Thoracic aorta (tissue), 2 donors: ENCODE measurements at places on chromosomes 11 and 22. TPM values are rescaled to one million over a fixed set of nuclear protein-coding genes. Genes with fewer than 3 reads are reported as not detected.

GRCh38 chr11:21105196-21105917, 436.0 kb downstream of the NELL1 start:
- DNase-seq, result no peak

SLC39A13 gene
- 163 TPM for total RNA-seq

CEP126 gene
- total RNA-seq, result 11.3 TPM

GRCh38 chr11:38766796-38767195, 2168.8 kb upstream of the RAG2 start:
- DNase-seq, result no peak

DNA sequence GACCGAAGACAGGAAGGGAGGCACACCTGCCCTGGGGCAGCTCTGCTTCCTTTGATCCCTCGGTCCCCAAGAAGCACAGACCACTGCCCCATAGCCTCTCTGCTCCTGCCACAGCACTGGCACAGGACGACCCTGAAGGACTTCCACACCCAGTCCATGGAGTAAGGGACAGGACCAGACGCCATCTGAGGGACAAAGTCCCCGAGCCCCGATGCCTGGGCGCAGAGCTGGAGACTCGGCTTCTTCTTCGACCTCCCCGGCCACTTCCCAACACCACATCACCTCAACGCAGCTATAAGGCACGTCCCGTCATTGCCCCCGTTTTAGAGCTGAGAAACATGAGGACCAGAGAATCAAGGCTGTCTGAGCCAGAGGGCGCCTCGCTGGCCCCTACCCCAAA, 310.5 kb downstream of the BRD1 start:
- no peak for DNase-seq

- no peak for DNase-seq
These were observed 148.1 kb downstream of the FBXO7 start for GRCh38 chr22:32622744-32623110.

- DNase-seq, result no peak
These were observed 106.5 kb downstream of the NAV2 start for GRCh38 chr11:19819148-19819547.

- no peak for DNase-seq
These were observed 101.4 kb upstream of the OR9G4 start for GRCh38 chr11:56849852-56850251.

- no peak for DNase-seq
These were observed 1.2 kb downstream of the DCHS1 start for GRCh38 chr11:6654281-6655019.

CABP4 gene
- total RNA-seq, result 5.7 TPM

INPP5J gene
- total RNA-seq, result 4.1 TPM

PHETA2 gene
- 22.1 TPM for total RNA-seq

DNA sequence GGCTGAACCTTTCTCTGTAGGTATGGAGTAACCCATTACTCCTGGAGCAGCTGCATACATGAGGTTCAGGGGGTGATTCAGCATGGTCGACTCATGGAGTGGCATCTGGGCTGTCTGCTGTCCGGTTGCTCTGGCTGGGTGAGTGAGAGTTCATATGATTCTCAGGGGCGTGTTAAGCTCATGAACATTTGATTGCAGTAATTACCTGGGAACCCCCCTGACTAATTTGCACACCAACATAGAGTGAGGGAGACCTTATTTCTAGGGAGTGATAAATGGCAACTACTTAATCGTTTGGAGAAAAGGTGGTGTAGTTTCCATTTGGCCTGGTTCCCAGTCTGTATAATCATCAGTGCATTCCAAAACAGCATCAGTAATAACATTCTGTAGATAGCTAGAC, 661.9 kb downstream of the ETS1 start:
- DNase-seq, result no peak

DNA sequence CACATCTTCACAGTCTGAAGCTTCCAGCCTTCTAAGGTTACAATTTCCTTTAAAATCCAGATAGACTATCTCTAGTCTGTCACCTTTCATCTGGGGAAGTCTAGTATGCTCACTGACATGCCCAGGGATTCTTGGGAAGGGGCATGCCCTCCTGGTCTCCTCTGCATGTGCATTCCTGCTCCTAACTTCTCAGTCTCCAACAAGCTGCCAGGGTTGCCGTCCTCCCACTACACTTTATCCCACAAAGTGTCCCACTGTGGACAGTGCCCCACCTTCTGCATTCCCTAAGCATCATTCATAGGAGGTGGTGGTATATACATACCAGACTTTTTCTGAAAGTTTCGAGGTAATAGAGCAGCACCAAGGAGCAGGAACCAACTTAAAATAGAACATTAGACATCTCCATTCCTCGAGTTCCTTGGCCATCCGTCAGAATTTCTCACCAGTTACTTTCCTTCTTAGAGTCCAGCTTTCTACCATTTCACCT, 28.7 kb downstream of the EIF3F start:
- no peak for DNase-seq

DNA sequence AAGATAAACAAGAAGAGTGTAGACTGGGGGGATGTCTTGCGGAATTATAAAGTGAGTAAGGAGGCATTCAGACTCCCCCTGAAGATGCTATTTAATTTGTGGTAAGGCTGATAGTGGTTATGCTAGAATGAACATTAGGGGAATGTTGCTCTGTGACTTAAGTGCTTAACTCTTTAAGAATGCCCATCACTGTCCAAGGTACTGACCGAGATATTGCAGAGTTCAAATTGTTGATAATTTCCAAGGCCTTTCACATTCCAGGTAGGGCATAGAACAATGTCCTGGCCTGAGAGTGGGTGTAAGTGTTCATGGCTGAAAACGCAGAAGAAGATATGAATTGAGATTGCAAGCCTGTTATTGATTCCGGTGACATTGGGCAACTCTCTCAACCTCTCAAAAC, 90.3 kb upstream of the SEZ6L start:
- no peak for DNase-seq

PRODH gene
- 16.0 TPM for total RNA-seq

DNA sequence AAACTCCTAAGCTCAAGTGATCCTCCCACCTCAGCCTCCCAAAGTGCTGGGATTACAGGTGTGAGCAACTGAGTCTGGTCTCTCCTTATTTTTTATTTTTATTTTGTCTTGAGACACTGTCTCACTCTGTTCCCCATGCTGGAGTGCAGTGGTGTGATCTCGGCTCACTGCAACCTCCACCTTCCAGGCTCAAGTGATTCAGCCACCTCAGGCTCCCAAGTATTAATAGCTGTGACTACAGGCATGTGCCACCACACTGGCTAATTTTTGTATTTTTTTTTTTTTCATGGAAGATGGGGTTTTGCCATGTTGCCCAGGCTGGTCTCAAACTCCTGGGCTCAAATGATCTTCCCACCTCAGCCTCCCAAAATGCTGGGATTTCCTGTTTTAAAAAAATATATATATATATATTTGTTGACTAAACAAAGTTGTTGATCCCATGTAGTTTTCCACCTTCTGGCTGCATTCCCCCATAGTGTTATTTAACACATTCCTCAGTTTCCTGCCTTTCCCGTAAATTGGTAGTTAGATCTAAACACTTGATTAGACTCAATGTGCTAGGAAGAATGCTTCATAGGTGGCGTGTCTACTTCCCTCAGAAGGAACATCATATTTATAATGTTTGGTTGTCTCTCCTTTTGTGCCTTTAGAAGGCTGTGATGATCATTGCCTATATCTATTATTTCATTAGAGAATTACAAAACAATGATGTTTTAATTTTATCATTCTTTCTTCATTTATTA, 38.8 kb downstream of the LRRC32 start:
- DNase-seq, result no peak

MCAM gene
- total RNA-seq, result 6,698 TPM

GRCh38 chr11:85955531-85955930, 100.3 kb downstream of the CCDC83 start:
- DNase-seq, result no peak

- DNase-seq, result no peak
These were observed 45.3 kb upstream of the CD82 start for GRCh38 chr11:44519989-44520737.

KRTAP5-2 gene
- not detected for total RNA-seq

DNA sequence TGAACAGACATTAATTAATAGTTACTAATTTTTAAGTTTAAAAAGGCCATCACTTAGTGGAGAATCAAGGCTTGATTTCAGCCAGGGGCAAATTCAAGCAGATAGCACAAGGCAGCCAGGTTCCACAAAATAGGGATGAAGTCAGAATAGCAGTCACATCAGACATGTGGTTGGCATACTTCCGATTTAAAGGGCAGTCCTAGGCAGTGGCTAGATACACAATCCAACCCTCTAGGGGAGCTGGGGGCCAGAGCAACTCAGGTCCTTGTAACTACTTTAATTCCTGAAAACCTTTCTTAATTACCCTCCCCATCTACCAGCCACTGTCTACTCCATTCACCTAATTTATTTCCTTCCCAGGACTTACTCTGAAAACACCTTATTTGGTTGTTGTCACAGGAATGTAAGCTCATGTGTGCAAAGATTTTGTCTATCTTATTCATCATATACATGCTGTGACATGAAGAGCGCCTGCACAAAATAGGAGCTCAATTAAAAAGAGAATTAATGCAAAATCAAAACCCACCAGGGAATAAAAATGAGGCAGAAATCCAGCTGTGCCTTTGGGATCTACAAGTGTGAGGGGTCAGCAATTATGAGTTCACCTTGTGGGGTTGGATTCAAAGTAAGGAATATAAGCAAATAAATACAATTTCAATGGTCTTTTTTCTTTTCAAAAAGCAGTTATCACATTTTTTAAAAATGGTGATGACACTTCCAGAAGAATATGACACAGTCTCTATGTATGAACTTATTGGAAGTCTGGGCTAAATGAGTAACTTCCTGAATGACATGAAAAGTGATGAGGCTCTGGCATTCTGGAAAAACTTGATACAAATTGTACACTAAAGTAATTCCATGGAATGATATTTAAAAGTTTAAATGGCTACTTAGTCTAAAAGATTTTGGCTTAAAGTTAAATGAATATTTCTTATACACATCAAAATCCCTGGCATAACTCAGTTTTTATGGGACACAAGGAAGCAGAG, 53.8 kb downstream of the COPB1 start:
- no peak for DNase-seq

GRCh38 chr11:39569789-39570188, 1889.7 kb downstream of the LRRC4C start:
- no peak for DNase-seq

- DNase-seq, result no peak
These were observed 9.0 kb upstream of the MARK2 start for GRCh38 chr11:63829823-63830489.

DNA sequence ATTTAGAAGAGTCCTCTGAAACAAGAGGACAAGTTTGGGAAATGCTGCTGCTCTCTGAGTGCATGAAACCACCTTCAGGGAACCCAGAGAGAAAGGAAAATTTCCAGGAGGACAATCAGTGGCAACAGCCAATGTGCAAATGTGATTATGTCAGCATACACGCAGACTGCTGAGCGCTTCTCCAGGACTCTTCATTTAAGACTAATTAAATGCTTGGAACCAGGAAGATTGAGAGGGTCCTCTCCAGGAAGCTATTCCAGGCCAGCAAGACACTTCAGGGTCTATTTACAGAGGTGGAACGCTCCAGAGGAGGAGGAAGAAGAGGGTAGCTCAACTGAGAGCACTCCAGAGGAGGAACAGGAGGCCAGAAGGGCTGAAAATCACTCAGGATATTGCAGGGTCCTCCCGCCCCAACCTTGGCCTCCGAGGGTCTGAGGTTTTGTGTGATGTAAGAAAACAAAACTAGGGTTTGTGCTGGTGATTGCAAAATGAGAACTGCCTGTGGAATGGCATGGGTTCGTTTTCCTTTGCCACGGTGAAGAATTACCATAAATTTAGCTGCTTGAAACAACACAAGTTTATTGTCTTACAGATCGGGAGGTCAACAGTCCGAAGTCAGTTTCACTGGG, 14.1 kb upstream of the HTR3A start:
- DNase-seq, result no peak

XKR3 gene
- total RNA-seq, result not detected

SLC5A12 gene
- total RNA-seq, result 0.68 TPM

DNA sequence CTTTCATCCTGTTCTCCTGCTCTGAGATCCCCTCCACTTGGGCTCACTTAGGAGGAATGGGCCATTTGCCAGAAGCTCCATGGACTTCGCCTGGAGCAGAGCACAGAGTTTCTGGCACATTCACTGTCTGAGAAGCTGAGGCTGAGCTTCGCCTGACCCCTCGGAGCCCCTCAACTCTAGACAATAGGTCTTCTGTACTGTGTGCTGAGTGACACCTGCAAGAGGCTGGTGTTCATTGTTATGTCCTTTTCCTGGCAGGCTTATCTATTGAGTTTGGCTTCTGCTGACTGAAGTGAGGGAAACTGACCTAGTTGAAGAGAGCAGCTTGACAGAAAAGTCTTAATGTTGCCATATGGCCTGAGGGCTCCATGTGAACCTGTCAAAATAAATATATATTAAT, 124.3 kb downstream of the EHF start:
- DNase-seq, result no peak

- no peak for DNase-seq
These were observed 90.6 kb downstream of the ARHGAP42 start for GRCh38 chr11:100777736-100778135.

DNA sequence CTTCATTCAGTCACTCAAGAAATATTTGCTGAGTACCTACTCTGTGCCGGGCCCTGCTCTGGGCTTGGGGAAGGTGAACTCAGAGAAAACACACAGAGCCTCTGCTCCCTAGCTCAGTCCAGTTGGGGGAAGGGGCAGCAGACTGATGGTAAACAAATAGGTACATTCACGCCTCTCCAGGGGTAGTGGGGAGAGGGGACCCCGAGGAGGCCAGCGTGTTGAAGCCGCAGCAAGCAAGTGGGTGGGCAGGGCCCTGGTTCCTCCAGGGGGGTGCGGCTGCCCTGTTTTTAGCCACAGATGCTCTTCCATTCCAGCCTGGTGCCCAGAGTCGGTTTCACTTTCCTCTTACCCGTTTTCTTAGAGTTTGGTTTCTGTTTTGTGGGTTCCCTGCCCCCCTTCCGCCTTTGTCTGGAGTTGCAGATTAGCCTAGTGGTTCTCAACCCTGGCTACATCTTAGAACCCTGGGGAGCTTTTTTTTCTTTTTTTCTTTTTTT, 8.7 kb downstream of the DRAP1 start:
- no peak for DNase-seq

DNA sequence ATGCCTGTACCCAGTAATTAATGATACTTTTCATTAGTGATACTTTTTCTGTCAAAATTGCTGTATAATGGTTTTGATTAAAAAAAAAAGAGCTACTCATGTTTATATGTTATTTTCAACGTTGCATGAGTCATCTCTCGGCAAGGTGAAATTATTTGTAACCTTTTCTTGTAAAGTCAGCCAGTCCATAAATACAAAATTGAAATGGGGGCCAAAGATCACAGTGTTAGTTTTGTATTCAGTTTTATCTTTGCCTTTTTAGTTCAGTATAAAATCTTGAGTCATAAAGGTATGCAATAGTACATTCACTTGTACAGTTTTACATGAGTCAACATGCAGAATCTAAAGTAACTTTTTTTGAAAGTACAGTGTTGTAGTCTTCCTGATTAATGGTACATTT, 4.3 kb downstream of the ARHGEF12 start:
- no peak for DNase-seq

GRCh38 chr22:48873191-48873520, 954.5 kb downstream of the BRD1 start:
- DNase-seq, result no peak

DNA sequence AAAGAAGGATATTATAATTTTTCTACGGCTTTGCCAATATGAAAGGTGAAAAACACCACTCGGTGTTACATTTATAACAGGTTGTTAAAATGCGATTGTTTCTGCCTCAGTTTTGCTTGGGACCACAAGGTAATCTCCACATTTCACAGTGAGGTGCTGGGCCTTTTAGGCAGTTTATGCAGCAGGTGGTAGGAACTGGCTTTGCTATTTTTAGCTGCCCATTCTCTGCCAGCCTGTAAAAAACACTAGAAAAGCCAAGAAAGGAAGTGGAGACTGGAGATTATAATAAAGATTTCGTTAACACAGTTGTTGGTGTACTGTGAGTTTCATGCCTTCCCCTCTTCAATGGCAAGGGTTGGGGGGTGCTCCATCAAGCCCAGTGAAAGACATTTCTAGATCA, 8.0 kb upstream of the MRPL16 start:
- no peak for DNase-seq
